Epithelial cell of alveolus of lung (primary cell): ENCODE measurements at places on chromosomes 3 and 15. TPM values are rescaled to one million over a fixed set of nuclear protein-coding genes. Genes with fewer than 3 reads are reported as not detected.

The ALDH1A2 gene
- 2.7 and 12.5 TPM in 2 replicates for total RNA-seq

The ZNF620 gene
- total RNA-seq, result 0.39 and 2.6 TPM in 2 replicates

The TNFAIP8L3 gene
- 6.7 and 12.1 TPM in 2 replicates for total RNA-seq

The ANKUB1 gene
- total RNA-seq, result not detected in 2 replicates

The TMCO5A gene
- not detected in 2 replicates for total RNA-seq
